ENCODE measurements at places on chromosomes 1 and 21.
A peak's percentile ranks its signal among the peaks of the same experiment; 100 is the strongest.

DNA sequence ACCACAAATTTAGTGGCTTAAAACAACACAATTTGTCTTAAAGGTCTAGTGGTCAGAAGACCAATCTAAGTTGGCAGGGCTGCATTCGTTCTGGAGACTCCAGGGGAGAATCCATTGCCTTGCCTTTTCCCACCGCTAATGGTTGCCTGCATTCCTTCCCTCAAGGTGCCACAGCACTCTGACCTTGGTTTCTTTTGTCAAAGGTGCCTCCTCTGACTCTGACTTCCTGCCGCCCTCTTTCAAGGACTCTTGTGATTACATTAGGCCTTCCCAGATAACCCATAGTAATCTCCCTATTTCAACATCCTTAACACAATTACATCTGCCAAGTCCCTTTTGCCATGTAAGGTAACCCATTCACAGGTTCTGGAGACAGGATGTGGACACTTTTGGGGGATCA is 145.3 kb downstream of the S1PR1 start:
- no peak for DNase-seq

GRCh38 chr1:28744184-28744583 is 7.4 kb downstream of the YTHDF2 start:
- no peak for DNase-seq

DNA sequence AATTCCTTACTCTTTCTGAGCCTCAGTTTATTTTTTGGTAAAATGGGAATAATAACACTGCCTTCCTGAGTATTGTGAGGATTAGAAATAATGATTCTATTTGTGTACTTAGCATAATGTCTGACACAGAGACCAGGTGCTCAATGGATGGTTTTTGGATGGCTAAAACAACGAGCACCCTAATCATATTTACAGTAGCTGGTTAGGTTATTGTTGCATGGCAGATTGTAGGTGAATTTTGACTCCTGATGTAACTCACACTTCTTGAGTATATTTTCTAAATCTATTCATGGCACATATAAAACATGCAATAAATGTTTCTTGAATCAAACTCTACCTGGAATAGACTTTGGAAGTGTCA is 11.9 kb upstream of the DUSP10 start:
- no peak for DNase-seq

GRCh38 chr1:52751589-52752483 is 25.6 kb downstream of the ZYG11B start:
- no peak for DNase-seq

GRCh38 chr21:32353002-32353711 is 39.7 kb downstream of the URB1 start:
- DNase-seq = no peak

DNA sequence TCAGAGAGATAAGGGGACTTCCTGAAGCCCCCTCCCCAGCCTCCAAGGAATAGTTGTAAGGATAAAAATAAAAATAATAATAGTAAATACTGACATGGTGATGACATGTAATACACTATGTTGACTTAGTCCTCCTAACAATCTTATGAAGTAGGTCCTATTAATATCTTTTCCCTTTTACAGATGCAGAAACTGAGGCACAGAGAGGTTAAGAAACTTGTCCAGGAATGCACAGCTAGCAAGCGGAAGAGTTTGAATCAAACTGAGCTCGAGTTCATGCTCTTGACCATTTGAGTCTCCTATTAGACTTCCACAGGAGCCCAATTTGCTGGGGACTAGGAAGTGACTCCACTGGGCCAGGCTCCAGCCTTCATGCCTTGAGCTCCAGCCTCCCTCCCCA is 194.8 kb downstream of the GRIK3 start:
- no peak for DNase-seq

DNA sequence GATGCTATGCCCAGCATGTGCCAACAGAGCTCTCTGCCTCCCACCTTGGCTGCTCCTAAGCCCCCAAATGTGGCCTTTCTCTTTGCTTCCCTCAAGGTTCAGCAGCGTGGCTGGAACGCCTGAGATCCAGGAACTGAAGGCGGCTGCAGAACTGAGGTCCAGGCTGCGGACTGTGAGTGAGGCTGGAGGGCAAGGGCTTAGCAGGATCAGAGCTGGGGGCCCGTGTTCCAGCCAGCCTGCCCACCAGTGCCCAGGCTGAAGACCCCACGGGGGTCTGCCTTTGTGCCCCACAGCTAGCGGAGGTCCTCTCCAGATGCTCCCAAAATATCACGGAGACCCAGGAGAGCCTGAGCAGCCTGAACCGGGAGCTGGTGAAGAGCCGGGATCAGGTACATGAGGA is 14.6 kb downstream of the IKBKE start:
- no peak for DNase-seq

- no peak for DNase-seq
Measured at GRCh38 chr1:11886986-11887665, 28.4 kb upstream of the NPPB start.

DNA sequence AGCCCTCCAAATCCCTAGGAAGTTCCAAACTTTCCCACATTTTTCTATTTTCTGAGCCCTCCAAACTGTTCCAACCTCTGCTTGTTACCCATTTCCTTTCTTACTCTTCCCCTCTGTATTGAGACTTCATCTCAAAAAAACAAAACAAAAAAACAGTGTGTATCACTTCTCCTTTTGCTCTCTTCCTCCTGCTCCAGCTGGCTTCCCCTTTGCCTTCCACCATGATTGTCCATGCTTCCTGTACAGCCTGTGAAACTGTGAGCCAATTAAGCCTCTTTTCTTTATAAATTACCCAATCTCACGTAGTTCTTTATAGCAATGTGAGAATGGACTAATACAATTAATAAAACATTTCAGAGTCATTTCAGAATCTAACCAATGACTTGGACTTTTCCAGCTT is 69.6 kb upstream of the KRTAP19-8 start:
- no peak for DNase-seq

- DNase-seq = no peak
Measured at GRCh38 chr1:155847823-155848529, 9.0 kb downstream of the GON4L start.

- no peak for DNase-seq
Measured at GRCh38 chr21:46322351-46323226, 1.1 kb downstream of the C21orf58 start.

- peak; percentile 34 for DNase-seq
Measured at GRCh38 chr21:31284797-31285397, 59.2 kb downstream of the TIAM1 start.

- no peak for DNase-seq
Measured at GRCh38 chr1:9680828-9681227, 29.3 kb downstream of the PIK3CD start.

GRCh38 chr1:221670081-221670480 is 71.8 kb downstream of the DUSP10 start:
- no peak for DNase-seq

GRCh38 chr1:54114001-54114400 is 38.8 kb downstream of the CDCP2 start:
- no peak for DNase-seq

- DNase-seq = no peak
Measured at GRCh38 chr21:34618941-34619340, 4.0 kb upstream of the RCAN1 start.

All from SW 1271 (cell line).